NCI-H524 (cell line): ENCODE measurements at places on chromosomes 5 and 9.
A peak's percentile ranks its signal among the peaks of the same experiment; 100 is the strongest.

DNA sequence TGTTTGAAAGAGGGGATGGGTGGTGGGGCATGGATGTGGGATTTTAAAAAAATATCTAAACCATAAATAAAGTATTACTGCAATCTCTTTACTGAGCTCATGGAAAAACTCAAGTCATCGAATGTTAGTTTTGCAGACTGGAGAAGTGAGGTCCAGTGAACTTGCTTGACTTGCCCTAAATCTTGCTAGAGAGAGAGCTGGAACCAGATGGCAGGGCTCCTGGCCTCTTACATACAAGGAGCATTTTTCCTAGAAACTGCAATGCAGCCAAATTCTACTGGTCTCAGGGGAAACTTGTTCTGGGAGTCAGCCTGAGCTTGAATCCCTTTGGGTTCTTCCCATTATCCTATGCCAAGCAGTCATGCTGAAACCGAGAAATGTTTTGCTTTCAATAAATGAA lies 2.9 kb upstream of the TGFBI start:
- peak; percentile 3 for DNase-seq

GRCh38 chr9:107991581-107991980 lies 502.0 kb upstream of the KLF4 start:
- no peak for DNase-seq

- no peak for DNase-seq
Observed at GRCh38 chr5:89703817-89704216, 705.7 kb downstream of the CETN3 start.

DNA sequence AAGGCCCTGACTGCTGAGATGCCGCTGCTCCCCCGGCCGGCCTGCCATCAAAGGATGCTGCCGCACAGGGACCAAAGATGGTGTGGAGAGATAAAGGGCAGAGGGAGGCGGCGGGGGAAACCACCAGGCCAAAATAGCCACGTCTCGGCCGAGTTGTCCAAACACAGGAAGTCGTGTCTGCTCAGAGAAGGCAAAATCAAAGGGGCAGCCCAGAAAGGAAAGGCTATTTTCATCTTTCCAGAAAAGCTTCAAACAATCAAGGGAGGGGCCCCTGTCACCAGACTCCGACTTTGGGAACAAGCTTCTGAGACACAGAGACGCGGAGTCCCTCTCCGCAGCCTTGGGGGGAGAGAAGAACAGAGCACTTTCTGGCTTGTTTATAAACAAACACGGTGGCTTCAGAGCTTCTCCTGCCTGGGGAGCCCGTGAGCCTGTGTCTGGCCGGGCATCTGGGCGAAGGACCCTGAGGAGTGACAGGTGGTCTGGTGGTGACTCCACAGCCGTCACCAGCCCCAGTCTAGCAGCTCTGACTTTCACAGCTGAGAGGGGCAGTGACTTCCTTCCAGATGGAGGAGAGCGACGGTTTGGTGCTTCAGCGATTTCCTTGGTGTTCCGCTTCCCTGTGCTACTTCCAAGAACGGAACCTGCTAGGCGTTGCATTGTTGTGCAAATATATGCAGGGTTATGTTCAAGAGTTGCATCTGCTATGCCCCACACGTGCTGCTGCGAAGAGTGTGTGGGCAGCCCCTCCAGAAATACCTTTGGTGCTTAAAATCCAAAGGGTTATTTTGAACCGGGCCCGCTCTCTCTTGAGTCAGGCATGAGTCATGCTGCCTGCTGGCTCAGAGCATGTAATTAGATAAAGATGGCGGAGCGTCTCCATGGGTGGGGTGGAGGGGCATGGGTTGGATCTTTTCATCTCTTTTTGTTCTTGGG lies 24.0 kb downstream of the ADAMTSL2 start:
- DNase-seq = peak; percentile 83

- DNase-seq = no peak
Observed at GRCh38 chr9:129834489-129835127, 467 bp downstream of the C9orf78 start.

DNA sequence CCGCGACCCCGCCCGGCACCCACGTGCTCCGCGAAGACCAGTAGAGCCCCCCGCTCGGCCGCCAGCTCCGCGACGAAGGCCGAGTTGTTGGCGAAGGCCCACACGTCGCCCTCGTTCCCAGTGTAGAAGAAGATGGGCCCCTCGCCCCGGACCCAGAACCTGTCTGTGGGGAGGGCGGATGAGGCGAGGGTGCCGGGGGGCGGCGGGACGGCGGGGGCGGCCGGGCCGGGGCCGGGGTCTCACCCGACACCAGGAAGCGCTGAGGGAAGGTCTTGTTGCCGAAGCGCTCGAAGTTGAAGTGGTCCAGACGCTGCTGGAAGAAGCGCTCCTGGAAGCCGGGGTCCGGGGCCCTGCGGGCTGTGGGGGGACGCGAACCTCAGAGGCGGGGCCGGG lies 317 bp downstream of the DPP7 start:
- no peak for DNase-seq

GRCh38 chr9:98236901-98237487 lies 18.5 kb downstream of the TBC1D2 start:
- DNase-seq = no peak

- no peak for DNase-seq
Observed at GRCh38 chr5:169350759-169351240, 49.9 kb upstream of the SLIT3 start.

GRCh38 chr5:142421228-142421617 lies 96.4 kb upstream of the SPRY4 start:
- DNase-seq = no peak

GRCh38 chr5:81829242-81829641 lies 78.3 kb upstream of the SSBP2 start:
- DNase-seq = no peak

DNA sequence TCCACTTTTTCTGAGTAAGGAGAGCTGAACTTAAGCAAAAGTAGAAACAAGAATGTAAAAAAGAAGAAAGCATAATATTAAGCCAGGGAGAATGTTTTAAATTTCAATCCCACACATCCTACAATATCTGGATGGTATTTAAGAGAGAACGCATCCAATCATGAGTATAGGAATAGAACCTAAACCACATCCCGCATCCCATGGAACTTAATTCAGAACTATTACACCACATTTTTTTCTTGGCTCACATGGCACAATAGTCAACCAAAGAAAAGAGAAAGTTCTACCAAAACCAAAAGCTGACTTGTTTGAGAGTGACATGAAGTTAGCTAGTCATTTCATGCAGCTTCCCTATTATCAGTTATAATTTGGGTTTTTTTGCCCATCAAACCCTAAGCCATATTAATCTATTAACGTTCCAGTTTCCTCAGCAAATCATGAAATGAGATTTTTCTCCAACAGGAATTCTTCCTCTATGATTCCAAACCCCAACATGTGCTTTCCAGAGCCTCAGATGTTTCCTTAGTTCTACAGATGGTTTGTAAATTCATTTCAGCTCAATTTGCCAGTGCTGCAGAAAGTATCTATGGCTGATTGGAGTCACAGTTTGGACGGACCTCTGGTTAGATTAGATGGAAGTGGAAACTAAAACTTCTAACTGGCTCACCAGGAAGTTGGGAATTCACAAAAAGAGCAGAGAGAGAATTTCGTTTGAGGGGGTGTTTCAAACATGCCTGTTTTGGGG lies 22.5 kb downstream of the ADAMTSL1 start:
- DNase-seq = no peak

GRCh38 chr5:170508036-170508435 lies 4.2 kb downstream of the KCNIP1 start:
- DNase-seq = no peak

- DNase-seq = no peak
Observed at GRCh38 chr5:68533051-68533450, 317.5 kb downstream of the PIK3R1 start.

DNA sequence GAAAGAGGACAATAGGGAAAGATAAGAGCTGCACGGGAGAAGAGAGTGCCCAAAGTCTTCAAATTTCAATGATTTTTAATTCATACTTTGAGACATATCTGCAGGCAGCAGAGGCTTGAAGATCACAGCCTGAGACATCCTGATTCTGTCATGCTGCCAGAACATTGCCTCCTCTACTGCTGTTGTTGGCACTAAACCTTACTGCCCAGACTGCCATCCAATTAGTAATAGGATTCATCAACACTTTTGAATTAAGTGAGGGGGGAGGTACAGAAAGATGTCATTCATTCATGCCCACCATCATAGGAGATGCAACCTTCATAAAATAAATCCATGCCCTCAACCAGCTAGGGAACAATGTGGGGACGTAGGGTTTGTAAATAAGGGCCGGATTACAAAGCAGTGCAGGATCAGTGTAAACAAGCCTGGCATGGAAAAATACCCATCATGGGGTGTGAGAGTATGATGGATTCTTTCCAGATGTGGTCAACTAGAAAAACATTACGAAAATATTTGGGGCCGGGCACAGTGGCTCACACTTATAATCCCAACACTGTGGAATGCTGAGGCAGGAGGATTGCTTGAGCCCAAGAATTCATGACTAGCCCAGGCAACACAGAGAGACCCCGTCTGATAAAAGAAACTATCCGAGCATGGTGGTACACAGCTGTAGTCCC lies 122.1 kb upstream of the DAPK1 start:
- no peak for DNase-seq

GRCh38 chr9:126375386-126375785 lies 48.8 kb downstream of the MVB12B start:
- DNase-seq = no peak

DNA sequence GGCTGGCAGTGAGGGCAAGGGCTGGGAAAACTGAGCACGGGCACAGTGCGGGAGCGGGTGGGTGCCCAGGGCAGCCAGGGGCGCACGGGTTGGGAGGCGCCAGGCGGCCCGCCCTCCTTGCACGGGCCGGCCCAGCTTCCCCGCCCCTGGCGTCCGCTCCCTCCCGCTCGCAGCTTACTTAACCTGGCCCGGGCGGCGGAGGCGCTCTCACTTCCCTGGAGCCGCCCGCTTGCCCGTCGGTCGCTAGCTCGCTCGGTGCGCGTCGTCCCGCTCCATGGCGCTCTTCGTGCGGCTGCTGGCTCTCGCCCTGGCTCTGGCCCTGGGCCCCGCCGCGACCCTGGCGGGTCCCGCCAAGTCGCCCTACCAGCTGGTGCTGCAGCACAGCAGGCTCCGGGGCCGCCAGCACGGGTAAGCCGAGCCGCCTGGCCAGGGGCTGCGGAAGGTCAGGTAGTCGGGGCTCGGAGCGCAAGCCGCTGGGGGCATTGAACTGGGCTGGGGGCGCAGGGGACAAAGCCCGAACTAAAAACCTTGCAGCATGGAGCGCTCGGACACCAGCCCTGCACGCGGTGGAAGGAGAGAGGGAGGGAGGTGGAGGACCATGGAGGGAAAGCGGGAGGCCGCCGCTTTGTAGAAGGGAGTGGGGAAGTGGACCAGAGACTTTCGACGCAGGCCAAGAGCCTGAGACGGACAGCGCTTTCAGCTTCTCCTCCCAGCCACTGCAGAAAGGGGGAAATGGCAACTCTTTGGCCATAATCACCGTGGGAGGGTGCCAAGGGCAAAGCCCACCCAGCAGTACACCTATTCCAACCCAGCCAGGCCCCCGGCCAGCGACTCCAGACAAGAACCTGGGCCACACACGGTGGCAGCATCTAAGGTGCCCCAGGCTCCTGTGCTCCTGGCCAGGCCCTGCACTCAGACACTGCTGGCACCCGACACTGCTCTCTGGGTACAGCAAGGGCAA lies at the start of gene TGFBI:
Gene TGFBI (plus strand): TSS at position 207 of the 961 bp plus-strand sequence. CDS start 68 bp downstream, at position 275.
- no peak for DNase-seq

DNA sequence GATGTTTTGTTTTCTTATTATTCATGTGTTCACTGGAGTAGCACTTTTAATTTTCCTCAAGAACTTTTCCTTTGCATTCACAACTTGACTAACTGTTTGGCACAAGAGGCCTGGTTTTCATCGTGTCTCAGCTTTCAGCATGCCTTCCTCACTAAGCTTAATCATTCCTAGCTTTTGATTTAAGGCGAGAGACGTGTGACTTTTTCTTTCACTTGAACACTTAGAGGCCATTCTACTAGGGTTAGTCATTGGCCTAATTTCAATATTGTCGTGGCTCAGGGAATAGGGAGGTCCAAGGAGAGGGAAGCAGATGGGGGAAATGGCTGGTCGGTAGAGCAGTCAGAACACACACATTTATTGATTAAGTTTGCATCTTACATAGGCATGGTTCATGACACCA lies 94.0 kb downstream of the ZNF462 start:
- DNase-seq = no peak

DNA sequence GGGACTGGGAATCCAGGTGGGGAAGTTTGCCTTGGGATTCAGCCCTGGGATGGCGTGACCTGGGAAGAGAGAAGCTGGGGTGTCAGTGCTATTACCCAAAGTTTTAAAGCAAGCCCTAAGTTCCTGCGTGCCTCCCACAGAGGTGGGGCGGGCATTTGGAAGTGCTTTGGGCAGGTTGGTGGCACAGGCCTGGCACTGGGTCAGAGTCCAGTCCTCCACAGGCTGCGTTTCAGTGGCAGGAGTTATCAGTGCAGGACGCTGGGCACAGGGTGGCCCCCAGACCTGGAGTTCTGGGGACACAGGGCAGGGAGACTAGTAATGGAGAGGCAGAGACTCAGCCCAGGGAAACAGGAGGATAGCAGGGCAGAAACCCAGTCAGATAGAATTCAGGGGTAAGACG lies 147.2 kb downstream of the MAST4 start:
- no peak for DNase-seq

GRCh38 chr5:9283021-9283420 lies 262.9 kb downstream of the SEMA5A start:
- no peak for DNase-seq
